HFFc6 (cell line): ENCODE measurements at places on chromosomes 4 and X. TPM values are rescaled to one million over a fixed set of nuclear protein-coding genes. Genes with fewer than 3 reads are reported as not detected.

GRCh38 chrX:84873176-84873575 lies 130.5 kb upstream of the APOOL start:
- DNase-seq: no peak

DNA sequence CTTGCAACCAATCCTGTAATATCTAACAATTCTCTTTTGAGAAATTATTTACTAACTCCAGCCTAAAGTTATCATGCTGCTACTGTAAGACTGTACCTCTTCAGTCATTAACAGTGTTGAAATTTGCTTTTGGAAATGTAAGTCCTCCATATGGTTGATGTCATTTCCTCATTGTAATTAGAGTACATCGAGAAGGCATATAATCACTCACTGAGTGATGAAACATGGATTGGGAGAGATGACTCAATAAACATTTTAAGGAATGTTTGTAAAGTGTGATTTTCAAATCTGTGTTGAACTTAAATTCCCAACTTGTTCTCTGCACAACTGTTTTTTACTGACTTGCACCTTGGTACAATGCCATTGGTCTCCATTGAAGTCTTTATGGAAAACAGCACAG lies 61.2 kb downstream of the HMGB2 start:
- no peak for DNase-seq

- no peak for DNase-seq
These were observed 47.5 kb upstream of the UGT2B15 start for GRCh38 chr4:68717999-68718398.

DNA sequence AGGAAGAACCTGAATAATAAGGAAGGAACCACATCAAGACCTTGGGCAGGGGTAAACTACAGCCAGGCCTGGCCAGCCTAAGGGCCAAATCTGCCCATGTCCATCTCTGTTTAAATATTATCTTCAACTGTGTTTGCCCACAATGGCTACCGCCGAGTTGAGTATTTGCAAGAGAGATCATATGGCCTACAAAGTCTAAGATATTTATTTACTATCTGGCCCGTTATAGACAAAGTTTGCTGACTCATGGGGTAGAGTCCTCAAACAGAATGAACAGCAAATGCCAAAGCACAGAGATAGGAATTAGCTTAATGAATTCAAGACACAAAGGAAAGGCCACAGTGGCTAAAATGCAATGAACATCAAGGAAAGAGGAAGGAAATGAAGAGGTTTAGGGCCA lies 44.8 kb downstream of the RPS6KA3 start:
- DNase-seq: no peak

GRCh38 chr4:109877400-109877799 lies 29.5 kb downstream of the LRIT3 start:
- no peak for DNase-seq

- peak; percentile 92 for DNase-seq
These were observed 27.8 kb downstream of the TCEAL1 start for GRCh38 chrX:103656617-103657016.

DNA sequence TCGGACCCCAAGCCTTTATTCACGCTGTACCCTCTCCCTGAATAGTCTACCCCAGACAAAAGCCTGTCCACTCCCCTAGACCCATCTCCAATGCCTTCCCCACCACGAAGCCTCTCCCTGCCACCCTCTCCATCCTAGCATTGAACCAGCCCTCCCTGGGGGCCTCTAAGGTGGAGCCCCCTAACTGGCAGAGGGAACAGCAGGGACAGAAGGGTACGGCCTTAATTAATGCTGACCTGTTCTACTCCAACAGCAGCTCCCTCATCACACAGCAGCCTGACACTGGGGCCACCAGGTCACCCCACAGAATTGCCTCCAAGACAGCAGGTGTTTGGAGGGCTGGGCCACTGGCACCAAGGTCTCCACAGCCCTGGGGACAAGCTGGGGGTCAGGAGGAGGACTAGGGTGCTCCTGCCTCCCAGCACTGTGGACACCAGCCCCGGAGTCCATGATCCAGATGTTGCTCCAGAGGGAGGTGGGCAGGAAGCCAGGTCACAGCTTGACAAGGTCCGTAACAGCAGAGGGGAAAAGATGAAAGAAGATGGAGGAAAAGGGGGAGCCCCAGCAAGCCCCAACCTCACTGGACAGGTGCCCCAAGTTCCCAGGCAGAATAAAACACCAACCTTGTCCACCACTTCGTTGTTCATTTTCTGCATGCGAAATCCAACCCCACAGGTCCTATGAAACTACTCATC lies 3.7 kb downstream of the CRMP1 start:
- DNase-seq: no peak

GRCh38 chr4:105490523-105490922 lies 16.7 kb upstream of the PPA2 start:
- DNase-seq: no peak

- no peak for DNase-seq
These were observed 144.8 kb downstream of the BCOR start for GRCh38 chrX:39952989-39953388.

- DNase-seq: peak; percentile 18
These were observed 200.8 kb upstream of the GIMD1 start for GRCh38 chr4:106569146-106570031.

DNA sequence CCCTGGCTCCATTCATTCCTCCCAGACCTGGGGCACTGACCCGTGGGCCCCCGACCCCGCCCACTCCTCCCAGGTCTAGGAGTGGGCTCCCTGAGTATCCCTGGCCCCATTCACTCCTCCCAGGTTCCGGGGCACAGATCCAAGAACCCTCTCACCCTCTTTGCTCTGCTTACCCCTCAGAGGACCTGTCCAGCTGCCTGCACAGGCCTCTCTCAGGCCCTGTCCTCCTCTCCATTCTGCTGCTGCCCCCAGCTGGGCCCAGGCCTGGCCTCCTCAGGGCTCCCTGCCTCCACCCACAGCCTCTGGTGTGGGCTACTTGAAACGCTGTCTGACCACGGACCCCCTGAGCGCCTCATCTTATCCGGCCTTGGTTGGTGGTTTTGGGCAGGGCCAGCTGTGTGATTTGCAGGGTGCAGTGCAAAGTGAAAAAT lies 217.7 kb upstream of the PSAPL1 start:
- no peak for DNase-seq

DNA sequence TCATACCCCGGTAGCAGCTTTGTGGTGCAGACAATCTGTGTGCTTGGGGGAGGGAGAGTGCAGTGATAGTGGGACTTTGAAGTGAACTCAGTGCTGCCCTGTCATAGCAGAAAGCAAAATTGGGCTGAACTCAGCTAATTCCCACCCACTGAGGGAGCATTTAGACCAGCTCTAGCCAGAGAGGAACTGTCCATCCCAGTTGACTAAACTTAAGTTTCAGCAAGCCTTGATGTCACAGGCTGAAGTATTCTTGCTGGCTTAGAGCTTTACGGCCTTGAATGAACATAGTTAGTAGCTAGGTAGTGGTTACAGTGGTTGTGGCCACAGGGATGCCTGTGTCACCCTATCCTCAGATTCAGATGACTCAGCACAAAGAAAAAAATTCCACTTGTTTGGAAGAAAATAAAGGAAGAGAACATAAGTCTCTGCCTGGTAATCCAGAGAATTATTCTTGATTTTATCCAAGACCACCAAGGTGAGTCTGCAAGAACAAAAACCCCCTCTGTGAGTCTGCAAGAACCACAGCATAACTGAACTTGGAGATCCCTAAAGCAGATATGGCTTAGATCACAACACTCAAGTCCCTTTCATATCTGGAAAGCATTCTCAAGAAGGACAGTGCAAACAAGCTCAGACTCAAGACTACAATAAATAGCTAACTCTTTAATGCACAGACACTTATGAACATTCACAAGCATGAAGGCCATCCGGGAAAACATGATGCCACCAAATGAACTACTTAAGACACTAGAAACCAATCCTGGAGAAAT lies 39.4 kb downstream of the ADH7 start:
- DNase-seq: peak; percentile 61

- DNase-seq: no peak
These were observed 1.1 kb upstream of the RASSF6 start for GRCh38 chr4:73621357-73621756.

- no peak for DNase-seq
These were observed 214.2 kb upstream of the PUDP start for GRCh38 chrX:7362111-7362510.

- peak; percentile 0 for DNase-seq
These were observed 3.0 kb upstream of the ATP1B4 start for GRCh38 chrX:120358737-120359456.

DNA sequence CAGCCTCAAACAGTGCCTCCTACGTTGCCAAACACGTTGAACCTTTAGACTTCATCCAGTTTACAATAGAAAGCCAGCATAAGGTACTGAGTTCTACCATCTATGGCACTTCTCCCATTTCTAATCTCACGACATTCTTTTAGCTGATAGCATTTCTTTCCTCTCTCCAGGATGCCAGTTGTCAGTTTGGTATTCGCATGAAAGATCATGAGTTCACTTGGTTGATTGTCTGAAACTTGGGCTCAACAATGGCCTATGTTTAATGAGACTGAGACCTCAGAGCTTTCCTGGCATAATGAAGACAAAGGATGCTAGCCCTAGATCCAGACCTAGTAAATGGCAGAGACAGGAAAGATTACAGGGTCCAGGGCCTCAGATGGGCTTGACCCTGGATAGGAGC lies 69.2 kb upstream of the SPRY1 start:
- no peak for DNase-seq

DNA sequence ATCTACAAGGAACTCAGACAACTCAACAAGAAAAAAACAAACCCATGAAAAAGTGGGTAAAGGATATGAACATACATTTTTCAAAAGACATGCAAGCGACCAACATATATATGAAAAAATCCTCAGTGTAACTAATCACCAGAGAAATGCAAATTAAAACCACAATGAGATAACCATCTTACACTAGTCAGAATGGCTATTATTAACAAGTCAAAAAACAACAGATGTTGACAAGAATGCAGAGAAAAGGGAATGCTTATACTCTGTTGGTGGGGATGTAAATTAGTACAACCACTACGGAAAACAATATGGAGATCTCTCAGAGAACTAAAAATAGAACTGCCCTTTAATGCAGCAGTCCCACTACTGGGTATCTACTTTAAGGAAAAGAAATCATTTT lies 12.1 kb downstream of the NIPAL1 start:
- DNase-seq: no peak

DNA sequence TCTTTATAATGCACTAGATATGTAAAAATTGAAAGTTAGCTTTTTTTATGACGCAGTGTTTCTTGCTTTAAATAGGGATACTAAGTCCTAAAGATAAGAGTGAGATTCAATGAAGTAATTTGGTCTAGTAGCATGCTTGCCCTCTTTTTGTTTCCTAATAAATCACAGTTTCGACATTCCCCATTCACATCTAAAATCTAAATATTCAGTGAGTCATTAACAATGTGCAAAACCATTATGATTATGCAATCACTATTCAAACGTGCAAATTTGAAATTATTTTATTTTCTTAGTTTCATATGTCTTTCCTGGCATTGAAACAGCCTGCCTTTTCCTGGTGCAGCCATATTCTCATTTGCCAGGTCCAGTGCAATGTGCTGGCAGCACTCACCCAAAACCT lies 1350.5 kb upstream of the PABPC4L start:
- no peak for DNase-seq

- DNase-seq: no peak
These were observed 18.2 kb downstream of the ANKRD50 start for GRCh38 chr4:124694306-124694705.

DNA sequence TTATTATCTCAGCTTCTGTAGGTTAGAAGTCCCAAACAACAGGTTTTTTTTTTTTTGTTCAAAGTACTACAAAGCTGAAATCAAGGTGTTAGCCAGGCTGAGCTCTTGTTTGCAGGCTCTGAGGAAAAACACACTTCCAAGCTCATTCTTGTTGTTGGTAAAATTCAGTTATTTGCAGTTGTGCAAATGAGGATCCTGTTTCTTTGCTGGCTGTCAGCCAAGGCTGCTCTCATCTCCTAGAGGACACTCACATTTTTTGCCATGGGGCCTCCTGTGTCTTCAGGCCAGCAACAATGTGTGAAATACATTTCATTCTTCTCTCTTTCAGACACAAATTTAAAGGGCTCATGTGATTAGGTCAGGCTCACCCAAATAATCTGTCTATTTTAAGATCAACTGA lies 60.3 kb upstream of the HSD17B10 start:
- DNase-seq: no peak

DNA sequence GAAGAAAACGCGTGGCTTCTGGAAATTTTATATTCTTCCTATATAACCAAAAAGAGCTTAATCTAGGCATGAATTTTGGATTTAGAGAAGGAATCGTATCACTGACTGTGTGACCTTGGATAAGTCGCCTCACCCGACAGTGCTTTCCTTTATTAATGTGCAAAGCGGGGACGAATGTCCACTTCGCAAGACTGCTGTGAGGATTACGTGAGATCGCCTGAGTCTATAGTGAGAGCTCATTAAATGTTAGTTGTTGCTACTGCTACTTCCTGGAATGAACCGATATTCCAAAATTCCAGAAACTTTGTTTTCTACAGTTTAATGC lies 448 bp upstream of the TBC1D8B start:
- peak; percentile 22 for DNase-seq

GRCh38 chr4:71729856-71730255 lies 54.0 kb downstream of the GC start:
- DNase-seq: no peak

DNA sequence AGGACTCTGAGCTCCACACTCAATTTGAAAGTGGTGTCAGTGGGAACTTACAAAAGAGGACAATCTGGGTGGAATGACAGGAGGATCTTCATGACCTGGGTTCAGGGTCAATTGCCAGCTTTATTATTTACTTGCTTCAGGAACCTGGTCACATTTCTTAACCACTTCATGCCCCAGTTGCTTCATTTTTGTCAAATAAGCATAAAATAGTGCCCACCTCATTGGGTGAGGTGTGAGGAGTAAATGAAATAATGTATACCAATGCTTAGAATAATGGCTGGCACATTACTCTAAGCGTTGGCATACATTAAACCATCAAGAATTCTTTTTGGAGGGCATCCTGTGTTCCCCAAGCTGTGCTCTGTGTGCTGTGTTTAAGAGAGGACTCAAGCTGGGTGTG lies 19.4 kb downstream of the VGLL1 start:
- DNase-seq: no peak

GRCh38 chr4:54703182-54703581 lies 45.4 kb downstream of the KIT start:
- no peak for DNase-seq

SOWAHB gene
- 0.12 TPM in 2 of 3 replicates, not detected in the other for total RNA-seq

VCX3A gene
- not detected in 3 replicates for total RNA-seq

MAGEA10 gene
- not detected in 2 replicates for total RNA-seq

NLGN3 gene
- total RNA-seq: 0.17 to 0.38 TPM (median 0.36 TPM) in 3 replicates

CXCR3 gene
- not detected in 3 replicates for total RNA-seq

CPEB2 gene
- total RNA-seq: 21.1 to 23.6 TPM (median 22.7 TPM) in 3 replicates

IL15 gene
- 1.5 to 3.8 TPM (median 2.1 TPM) in 3 replicates for total RNA-seq

SSX1 gene
- not detected in 3 replicates for total RNA-seq

DMRTC1B gene
- not detected in 3 replicates for total RNA-seq
